Aortic smooth muscle cell (primary cell): ENCODE measurements at places on chromosomes 3 and 15. TPM values are rescaled to one million over a fixed set of nuclear protein-coding genes. Genes with fewer than 3 reads are reported as not detected.

Gene CKMT1B
- total RNA-seq, result not detected in 2 replicates

Gene CYP19A1
- 0.13 and 0.56 TPM in 2 replicates for total RNA-seq

Gene BCL6
- 9.8 and 17.3 TPM in 2 replicates for total RNA-seq

Gene SLC35G2
- 11.4 and 16.2 TPM in 2 replicates for total RNA-seq

Gene SLC28A2
- not detected in 2 replicates for total RNA-seq

Gene SUSD5
- 4.8 and 6.1 TPM in 2 replicates for total RNA-seq

Gene MYRIP
- 4.2 and 4.5 TPM in 2 replicates for total RNA-seq

Gene WNT5A
- 39.0 and 85.9 TPM in 2 replicates for total RNA-seq

Gene ADIPOQ
- total RNA-seq, result not detected in 2 replicates

Gene CHST13
- total RNA-seq, result not detected in 2 replicates

Gene TSEN2
- total RNA-seq, result 12.5 and 19.8 TPM in 2 replicates

Gene ERICH6
- 0.06 and 0.13 TPM in 2 replicates for total RNA-seq

Gene CCR5
- total RNA-seq, result not detected in 2 replicates

Gene SLC22A13
- total RNA-seq, result 0.13 and 0.31 TPM in 2 replicates

Gene GRAMD1C
- total RNA-seq, result 12.6 and 21.1 TPM in 2 replicates

Gene TBL1XR1
- 210 and 359 TPM in 2 replicates for total RNA-seq

Gene RBP2
- total RNA-seq, result not detected in 2 replicates

Gene RETNLB
- total RNA-seq, result not detected in 2 replicates

Gene NR2F2
- 8.5 and 12.7 TPM in 2 replicates for total RNA-seq

Gene ACKR2
- 0.06 and 0.26 TPM in 2 replicates for total RNA-seq

Gene GNAI2
- total RNA-seq, result 385 and 428 TPM in 2 replicates

Gene KNG1
- total RNA-seq, result not detected in 2 replicates

Gene ROBO2
- total RNA-seq, result 0.81 and 3.2 TPM in 2 replicates

Gene STAB1
- 2.5 and 6.5 TPM in 2 replicates for total RNA-seq

Gene MAP1A
- total RNA-seq, result 35.8 and 49.3 TPM in 2 replicates

Gene ARL14
- 0.06 and 0.13 TPM in 2 replicates for total RNA-seq

Gene SPRED1
- total RNA-seq, result 64.2 and 71.7 TPM in 2 replicates

Gene CCNB2
- total RNA-seq, result 24.0 and 25.8 TPM in 2 replicates

Gene RFTN1
- 21.9 and 29.3 TPM in 2 replicates for total RNA-seq

Gene ZPLD1
- 0.19 and 0.26 TPM in 2 replicates for total RNA-seq

Gene ACAD9
- 33.6 and 40.4 TPM in 2 replicates for total RNA-seq

Gene FAM3D
- total RNA-seq, result 0.13 and 0.19 TPM in 2 replicates

Gene CTDSPL
- total RNA-seq, result 21.9 and 22.4 TPM in 2 replicates

Gene EPHA3
- 1.7 and 3.0 TPM in 2 replicates for total RNA-seq

Gene SPINT1
- total RNA-seq, result 0.06 and 0.26 TPM in 2 replicates

Gene FANCD2OS
- not detected in 2 replicates for total RNA-seq

Gene SAMMSON
- not detected in 2 replicates for total RNA-seq

Gene KLHL6
- 0.19 and 0.26 TPM in 2 replicates for total RNA-seq

Gene TRANK1
- total RNA-seq, result 12.9 and 14.9 TPM in 2 replicates

Gene IL17RB
- total RNA-seq, result not detected in 2 replicates

Gene NXPE3
- 18.7 and 23.0 TPM in 2 replicates for total RNA-seq

Gene TM4SF4
- total RNA-seq, result 1.2 TPM in 1 of 2 replicates, not detected in the other

Gene BCHE
- total RNA-seq, result 0.13 and 0.31 TPM in 2 replicates

Gene CIDEC
- total RNA-seq, result not detected in 2 replicates

Gene DPPA2
- not detected in 2 replicates for total RNA-seq

Gene DNAJA4
- 2.1 and 3.0 TPM in 2 replicates for total RNA-seq

Gene PXYLP1
- total RNA-seq, result 5.4 and 10.2 TPM in 2 replicates

Gene CCR8
- total RNA-seq, result not detected in 2 replicates

Gene C3orf85
- not detected in 2 replicates for total RNA-seq

Gene PCSK6
- 0.19 and 0.66 TPM in 2 replicates for total RNA-seq

Gene IQCH
- total RNA-seq, result 3.0 and 5.7 TPM in 2 replicates

Gene MCF2L2
- 0.31 and 2.4 TPM in 2 replicates for total RNA-seq
